Esophagus squamous epithelium (tissue), 5 donors: ENCODE measurements at places on chromosomes 2 and 18.

- DNase-seq: no peak
Observed at GRCh38 chr2:150126839-150127238, 360.6 kb downstream of the RND3 start.

DNA sequence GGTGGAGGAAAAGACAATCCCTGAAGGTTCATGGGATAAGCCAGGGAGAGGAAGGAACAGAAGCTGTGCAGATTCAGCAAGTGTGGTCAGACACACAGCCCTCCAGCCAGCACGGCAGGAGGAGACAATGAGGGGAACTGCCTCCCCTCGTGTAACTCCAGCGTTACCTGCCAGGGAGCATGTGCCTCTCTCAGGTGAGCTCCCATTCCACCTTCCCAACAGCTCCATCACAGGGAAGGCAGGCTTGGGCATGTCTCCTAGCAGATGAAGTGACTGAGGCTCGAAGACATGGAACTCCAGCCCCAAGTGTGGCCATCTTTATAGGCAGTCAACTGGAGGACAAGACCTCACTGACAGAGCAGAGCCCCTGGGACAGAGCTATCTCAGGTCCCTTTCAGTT lies 47.4 kb downstream of the ZBTB7C start:
- no peak for DNase-seq

DNA sequence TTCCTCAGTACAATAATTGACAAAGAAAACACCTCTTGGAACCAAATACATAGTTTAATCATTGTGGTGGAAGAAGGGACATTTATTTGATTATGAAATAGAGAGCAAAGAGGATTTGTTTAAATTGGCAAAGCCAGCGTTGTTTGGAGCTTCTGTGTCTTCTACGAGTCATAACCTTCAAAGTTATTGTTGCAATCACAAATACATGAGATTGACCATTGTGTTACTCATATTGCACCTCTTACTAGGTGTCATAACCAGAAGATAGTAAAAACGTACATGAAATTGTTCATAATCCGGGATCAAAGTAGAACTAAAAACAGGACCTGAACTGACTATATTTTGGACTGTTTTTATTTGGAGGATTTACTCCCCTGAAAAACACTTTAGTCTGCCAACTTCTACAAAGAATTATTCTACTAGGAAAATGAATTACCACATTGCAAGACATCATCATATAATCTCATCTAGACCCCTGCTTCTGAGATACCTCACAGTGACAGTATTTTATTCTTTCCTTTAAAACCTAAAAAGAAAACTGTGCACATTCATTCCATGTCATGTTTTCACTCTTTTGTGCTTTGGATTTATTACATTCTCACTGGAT lies 151.7 kb upstream of the KLF7 start:
- no peak for DNase-seq

DNA sequence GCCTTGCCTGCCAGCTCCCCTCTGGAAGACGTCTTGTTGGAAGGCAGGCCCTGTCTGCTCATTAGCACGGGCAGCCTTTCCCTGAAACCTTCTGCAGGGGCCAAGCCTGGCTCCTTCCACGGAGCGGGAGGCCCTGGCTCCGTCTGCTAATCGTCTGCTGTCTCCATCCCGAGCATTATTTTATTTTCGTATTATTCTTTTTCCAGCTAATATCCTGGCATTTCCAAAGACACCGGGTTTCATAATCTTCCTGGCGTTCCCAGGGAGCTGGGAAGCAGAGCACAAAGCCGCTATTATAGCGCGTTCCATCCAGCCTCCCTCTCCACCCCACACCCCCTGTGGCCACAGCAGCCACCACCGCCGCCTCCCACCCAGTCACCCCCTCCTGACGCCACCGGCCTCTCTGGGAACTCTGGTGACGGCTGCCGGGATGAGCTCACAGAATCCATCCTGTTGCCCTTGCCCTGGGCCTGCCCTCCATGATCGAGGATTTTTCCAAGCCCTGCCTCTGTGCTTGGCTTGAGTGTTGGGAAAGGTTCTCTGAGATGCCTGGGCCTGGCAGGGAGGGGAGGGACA lies 125.5 kb downstream of the DYSF start:
- DNase-seq: no peak
